ENCODE measurements at places on chromosomes 4 and X.

GRCh38 chrX:101219116-101219863 is at the start of gene DRP2:
Gene DRP2, plus strand, starts transcription at chrX:101219786. Its CDS starts 11,862 bp downstream, at chrX:101231648.
- DNase-seq: no peak

GRCh38 chrX:108267557-108267956 is 170.7 kb downstream of the COL4A6 start:
- no peak for DNase-seq

GRCh38 chrX:149037281-149037870 is 467.7 kb downstream of the IDS start:
- DNase-seq: no peak

GRCh38 chr4:108042927-108043326 is 53.2 kb downstream of the HADH start:
- no peak for DNase-seq

DNA sequence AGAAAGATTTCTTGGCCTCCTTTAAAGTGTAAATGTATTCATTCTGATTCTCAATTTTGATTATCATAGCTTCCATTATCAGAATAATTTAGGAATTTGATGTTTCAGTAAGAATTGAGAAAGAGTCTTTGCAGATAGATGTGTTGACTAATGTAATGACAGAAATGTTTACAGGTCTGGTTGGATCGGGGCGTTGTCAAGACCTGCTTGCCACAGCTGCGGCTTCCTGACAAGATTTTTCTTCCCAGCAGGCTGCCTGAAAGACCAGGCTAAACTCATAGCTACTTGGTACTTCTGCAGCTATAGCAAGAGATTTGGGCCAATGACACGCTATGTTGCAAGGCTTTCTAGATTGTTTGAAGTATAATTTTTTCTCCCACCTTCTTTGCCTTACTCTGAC is 91.5 kb upstream of the ANKRD50 start:
- DNase-seq: no peak

- DNase-seq: no peak
Measured at GRCh38 chr4:113872426-113873260, 106.8 kb downstream of the ARSJ start.

GRCh38 chrX:80648023-80648422 is 161.7 kb downstream of the BRWD3 start:
- DNase-seq: no peak

- DNase-seq: no peak
Measured at GRCh38 chr4:14893713-14894112, 108.6 kb upstream of the CPEB2 start.

- DNase-seq: no peak
Measured at GRCh38 chr4:113112338-113112978, 63.0 kb downstream of the ANK2 start.

GRCh38 chr4:1980561-1981041 is 28.2 kb downstream of the NELFA start:
- DNase-seq: no peak

DNA sequence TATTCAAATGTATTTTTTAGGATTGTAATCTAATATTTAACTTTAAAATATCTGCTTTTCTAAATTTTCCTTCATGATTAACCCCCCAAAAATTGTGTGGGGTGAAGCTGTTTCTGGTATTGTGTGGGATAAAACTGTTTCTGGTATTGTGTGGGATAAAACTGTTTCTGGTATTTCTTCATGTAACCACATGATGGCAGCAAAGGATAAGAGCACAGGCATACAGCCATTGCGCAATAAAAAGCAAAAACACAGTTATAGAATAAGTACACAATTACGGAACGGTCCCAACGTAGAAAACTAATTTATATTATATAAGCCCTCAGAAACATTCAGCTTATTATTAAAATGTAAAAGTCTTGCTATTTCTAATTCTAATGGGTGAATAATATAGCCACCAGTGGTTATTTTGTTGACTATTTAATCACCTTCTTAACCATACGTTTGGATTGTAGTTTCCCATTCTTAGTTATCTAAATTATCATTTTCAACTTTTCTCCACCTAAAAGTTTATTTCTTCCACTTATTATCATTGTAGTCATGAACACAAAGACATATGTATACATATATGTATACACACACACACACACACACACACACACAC is 333.9 kb upstream of the FSTL5 start:
- no peak for DNase-seq

DNA sequence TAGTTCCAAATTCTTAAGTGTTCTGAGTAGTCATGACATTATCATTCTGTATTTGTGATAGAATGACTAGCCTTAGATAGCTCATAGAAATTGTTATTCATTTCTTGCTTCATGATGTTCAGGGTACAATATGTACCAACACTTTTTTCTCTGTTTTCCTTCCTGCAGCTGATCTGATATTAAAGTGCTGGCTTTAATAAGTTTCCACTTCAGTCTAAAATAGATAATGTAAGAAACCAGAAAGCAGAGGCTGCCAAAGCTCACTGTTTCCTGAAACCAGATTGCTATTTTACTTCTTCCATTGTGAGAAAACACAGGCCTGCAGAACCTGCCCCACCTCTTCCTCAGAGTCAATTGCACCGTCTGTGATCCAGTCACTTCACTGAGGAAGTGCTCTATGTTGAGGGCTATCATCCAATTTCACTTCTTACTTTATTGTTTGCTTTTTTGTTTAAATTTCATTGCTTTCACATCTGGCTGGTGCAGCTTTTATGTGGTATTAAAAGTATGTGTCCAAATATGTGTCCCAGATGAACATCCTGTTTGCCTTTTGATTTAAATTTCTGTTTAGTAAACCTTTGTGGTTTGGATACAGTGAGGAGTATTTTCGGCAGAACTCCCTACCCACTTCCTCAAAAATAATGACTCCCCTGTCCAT is 652.1 kb downstream of the ANKRD50 start:
- no peak for DNase-seq

DNA sequence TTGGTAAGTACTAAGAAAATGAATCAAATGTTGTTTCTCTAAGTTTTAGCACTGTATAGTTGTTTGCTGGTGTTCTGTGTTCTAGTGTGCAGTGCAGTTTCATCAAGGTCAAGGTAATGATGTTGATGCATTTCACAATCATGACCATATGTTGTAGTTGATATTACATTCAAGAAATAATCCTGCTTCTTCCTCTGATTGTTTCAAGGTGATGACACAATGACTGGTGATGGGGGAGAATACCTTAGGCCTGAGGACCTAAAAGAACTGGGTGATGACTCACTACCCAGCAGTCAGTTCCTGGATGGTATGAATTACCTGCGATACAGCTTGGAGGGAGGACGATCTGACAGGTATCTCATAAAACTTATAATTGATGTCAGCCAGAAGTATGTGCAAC is 261.6 kb downstream of the ANK2 start:
- DNase-seq: no peak

DNA sequence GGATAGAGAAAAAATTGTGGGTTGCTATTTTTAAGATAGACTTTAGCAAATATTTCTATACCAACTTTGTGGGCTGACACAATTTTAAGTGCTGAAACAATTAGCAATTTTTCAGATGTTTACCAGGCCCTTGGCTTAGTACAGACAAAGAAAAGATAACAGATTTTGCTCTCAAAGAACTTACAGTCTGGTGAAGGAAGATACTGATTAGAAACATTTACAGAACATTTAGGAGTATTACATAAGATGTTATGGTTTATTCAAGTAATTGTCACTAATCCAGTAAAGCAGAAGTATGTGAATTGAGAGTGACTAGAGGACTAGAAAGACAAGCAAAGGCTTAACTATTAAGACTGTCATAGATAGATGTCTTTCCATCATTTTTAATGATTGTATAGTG is 35.3 kb upstream of the NDUFC1 start:
- no peak for DNase-seq

DNA sequence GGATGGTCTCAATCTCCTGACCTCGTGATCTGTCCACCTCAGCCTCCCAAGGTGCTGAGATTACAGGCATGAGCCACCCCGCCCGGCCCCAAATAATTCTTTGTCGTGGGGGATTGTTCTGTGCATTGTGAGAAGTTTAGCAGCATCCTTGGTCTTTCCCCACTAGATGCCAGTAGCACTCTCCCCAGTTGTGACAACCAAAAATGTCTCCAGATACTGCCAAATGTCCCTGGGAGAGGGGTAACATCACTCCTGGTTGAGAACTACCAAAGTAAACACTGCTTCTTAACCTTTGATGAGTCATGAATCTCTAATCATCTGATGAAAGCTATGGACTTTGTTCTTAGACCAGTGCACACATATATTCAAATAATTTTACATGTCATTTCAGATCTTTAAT is 90.7 kb upstream of the BRS3 start:
- DNase-seq: no peak

- DNase-seq: no peak
Measured at GRCh38 chr4:21304540-21304887, 604.3 kb downstream of the PACRGL start.

- no peak for DNase-seq
Measured at GRCh38 chr4:139253713-139254112, 26.3 kb downstream of the MGARP start.

- DNase-seq: no peak
Measured at GRCh38 chr4:22508376-22508775, 7.5 kb downstream of the ADGRA3 start.

DNA sequence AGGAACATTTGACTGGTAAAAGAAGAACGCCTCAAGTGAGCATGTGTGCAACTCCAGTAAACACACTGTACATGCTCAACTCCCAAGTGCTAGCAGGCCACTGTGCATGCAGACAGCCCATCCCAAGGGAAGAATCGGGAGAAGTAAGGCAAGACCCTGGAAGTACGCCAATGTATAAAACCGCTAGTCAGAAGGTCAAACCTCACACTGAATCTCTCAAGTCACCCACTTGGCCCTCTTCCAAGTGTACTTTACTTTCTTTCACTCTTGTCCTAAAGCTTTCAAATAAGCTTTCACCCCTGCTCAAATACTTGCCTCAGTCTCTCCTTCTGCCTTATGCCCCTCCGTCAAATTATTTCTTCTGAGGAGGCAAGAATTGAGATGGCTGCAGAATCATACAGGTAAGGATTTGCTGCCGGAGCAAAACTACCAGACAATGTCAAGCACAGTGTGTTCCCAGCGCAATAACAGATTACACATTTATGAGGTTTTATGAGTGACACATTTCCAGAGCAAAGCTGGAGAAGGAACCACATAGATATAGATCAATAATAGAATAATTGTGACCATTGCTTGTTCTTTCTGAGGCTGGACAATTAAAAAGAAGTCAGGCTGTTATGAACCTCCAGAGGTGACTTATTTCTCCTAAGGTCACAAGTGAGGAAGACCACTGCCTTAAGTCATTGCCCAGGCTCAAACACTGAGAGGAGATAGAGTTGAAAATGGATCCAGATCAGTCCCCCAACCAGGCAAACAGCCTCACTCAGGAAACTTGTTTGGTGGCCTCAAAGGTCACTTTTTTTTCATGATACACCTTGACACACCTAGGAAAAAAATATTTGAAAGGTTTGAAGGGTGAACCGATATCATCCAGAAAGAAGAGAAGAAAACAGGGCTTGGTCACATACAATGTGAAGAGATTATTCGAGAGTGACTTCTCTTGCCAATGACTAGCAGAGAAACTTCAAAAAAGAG is 26.3 kb downstream of the CXCL1 start:
- DNase-seq: no peak

GRCh38 chr4:19580095-19580494 is 671.6 kb upstream of the SLIT2 start:
- DNase-seq: no peak

GRCh38 chr4:77465271-77465670 is 140.3 kb upstream of the CXCL13 start:
- DNase-seq: no peak

GRCh38 chr4:183842129-183842528 is 63.0 kb upstream of the STOX2 start:
- DNase-seq: no peak

GRCh38 chrX:25006586-25007058 is 9.1 kb downstream of the ARX start:
- DNase-seq: no peak

GRCh38 chr4:10161146-10161545 is 44.5 kb upstream of the WDR1 start:
- DNase-seq: no peak

DNA sequence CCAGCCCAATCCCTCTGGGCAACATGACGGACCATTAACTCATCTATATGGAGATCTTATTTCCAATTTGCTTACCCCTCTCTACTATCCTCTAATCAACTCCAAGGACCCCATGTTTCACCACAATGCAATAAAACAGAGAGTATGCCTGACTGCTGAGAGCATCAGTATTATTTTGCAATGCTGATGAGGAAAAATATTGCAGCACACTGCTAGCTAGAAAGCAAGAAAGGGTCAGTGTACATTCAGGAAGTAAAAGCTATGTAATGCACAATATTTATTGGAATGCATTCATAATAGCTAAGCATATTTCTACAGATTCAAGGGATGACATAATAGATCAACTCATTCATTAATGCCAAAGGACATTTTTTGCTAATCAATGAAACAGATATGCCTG is 33.2 kb downstream of the ARAP2 start:
- DNase-seq: no peak

DNA sequence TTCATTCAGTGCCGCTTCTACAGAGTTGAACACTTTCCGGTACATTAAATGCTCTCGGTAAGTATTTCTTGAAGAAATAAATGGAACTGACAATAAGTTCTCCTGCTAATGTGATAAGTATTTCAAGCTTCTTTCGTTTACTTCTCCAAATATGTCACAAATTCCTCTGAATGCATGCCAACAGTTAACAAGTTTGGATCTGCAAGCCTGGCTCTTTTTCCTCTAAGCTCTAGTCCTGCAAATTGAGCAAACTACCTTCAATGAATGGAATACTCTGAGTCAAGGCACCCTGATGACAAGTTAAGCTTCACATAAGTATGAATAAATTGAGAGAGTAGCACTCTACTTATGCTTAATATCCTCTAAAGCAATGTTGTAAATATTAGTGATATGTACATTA is 403.6 kb downstream of the PDGFC start:
- DNase-seq: no peak

DNA sequence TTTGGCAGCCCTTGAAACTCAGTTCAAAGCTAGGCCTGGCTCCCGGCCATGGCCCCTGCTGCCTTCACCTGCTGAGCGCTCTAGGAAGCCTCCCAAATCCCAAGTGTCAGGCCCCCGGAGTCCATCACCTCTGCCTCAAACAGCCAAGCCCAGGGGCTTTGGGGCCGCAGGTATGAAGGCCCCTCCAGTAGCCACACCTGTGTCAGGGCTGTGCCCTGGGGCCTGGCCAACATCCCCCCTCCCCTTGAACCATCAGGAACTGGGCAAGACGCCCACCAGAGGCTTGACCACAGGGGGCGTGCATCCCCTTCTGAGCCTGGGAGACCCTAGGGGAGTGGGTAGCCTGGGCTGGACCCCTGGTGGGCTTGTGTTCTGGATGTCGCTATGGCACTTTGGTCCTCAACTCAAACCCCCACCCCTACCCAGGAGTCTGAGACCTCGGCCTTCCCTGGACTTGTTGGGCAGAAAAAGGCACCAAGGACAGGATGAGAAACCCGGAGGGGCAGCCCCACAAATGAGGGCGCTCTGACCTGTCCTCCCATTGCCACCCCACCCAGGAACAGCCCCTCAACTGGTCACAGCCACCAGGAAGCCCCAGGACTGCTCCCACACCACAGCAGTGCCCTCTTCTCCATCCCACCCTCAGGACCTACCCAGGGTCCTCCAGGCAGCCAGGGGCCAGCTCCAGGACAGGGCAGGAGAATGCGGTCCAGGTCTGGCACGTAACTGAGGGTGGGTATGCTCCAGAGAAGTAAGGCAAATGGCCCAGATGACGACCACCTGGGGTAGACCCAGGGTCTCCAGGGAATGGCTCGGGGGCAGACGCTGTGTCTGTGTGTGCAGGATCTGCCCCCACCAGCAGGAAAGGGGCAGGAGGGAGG is 4.2 kb upstream of the SLBP start:
- no peak for DNase-seq

GRCh38 chrX:16160729-16161128 is 6.6 kb upstream of the MAGEB17 start:
- DNase-seq: no peak
